ENCODE measurements at places on chromosomes 4 and X. TPM values are rescaled to one million over a fixed set of nuclear protein-coding genes. Genes with fewer than 3 reads are reported as not detected.

The RWDD4 gene
- total RNA-seq: 24.9 TPM

The HOPX gene
- 1.7 TPM for total RNA-seq

The TAF7L gene
- 1.1 TPM for total RNA-seq

The PARM1 gene
- total RNA-seq: 12.9 TPM

The SHROOM4 gene
- total RNA-seq: 0.44 TPM

The IQSEC2 gene
- 11.7 TPM for total RNA-seq

The CPLX1 gene
- total RNA-seq: not detected

The BDH2 gene
- total RNA-seq: 29.8 TPM

The TASL gene
- not detected for total RNA-seq

The TMEM47 gene
- 13.3 TPM for total RNA-seq

The NUP62CL gene
- not detected for total RNA-seq

The LAS1L gene
- total RNA-seq: 23.9 TPM

The TIGD4 gene
- total RNA-seq: not detected

The NDNF gene
- not detected for total RNA-seq

The BGN gene
- total RNA-seq: 23.3 TPM

The TMPRSS11A gene
- total RNA-seq: not detected

The SCRG1 gene
- total RNA-seq: under 0.01 TPM

The RAB9B gene
- not detected for total RNA-seq

The PTPN13 gene
- total RNA-seq: 59.6 TPM

The STK26 gene
- 11.3 TPM for total RNA-seq

The GPM6B gene
- total RNA-seq: not detected

The RIPPLY1 gene
- total RNA-seq: not detected

The CSAG1 gene
- not detected for total RNA-seq

The APLN gene
- under 0.01 TPM for total RNA-seq

The STARD8 gene
- total RNA-seq: 0.22 TPM

The AP1AR gene
- total RNA-seq: 31.2 TPM

The MAP9 gene
- total RNA-seq: 14.5 TPM

The EPHA5 gene
- 3.7 TPM for total RNA-seq

The AREG gene
- total RNA-seq: 1.3 TPM

The TMEM144 gene
- 4.3 TPM for total RNA-seq

Data from placental pericyte (primary cell).